ENCODE measurements at places on chromosomes 2 and 18.

- no peak for DNase-seq
These were observed 76.3 kb downstream of the PKP4 start for GRCh38 chr2:158533009-158533408.

DNA sequence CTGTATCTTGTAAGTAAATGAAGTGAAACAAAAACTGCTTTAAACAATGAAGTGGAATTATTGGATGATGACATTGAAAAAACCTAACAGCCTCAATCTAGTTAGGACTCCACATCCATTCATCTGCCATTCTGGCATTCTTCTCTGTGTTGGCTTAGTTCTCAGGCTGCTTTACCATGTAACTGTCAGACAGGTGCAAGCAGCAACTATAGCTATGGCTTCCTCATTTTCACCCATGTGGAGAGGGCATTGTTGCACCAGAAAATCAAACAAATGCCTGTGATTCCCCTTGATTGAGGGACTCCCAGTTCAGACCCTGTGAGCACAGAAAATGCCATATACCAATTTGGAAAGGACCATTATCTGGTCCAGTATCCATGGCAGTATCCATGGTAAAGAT, 129.5 kb upstream of the NYAP2 start:
- no peak for DNase-seq

GRCh38 chr18:9325716-9326115, 8.9 kb upstream of the TWSG1 start:
- DNase-seq, result no peak

DNA sequence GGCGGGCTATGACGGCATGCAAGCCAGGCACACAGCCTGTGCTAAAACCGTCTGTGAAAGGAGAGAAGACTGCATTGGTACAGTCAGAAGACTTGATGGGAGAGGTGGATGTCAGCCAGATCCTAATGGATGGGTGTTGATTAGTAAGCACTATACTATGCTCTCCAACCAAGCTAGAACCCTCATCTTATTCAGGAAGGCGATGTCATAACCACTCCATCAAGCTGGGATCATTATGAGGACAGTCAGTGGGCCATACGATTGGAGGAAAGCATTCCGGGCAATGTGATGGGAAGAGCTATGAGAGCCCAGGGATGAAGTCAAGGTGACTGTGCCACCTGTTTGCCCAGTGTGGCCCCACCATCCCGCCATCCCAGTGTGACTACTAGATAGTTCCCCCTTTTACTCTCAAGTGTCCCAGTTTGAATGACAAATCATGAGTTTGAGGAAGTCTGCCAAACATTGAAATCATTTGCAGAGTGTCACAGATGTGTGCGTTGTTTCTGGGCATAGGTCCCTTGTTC, 66.4 kb downstream of the MRPS9 start:
- no peak for DNase-seq

- DNase-seq, result no peak
These were observed 94.4 kb upstream of the ASAP2 start for GRCh38 chr2:9112079-9112721.

GRCh38 chr2:86038291-86039081, 67.2 kb downstream of the POLR1A start:
- DNase-seq, result peak; percentile 70

GRCh38 chr2:75310876-75311275, 111.6 kb upstream of the TACR1 start:
- DNase-seq, result no peak

GRCh38 chr2:129347486-129348217, 631.8 kb upstream of the RAB6C start:
- DNase-seq, result no peak

- no peak for DNase-seq
These were observed 23.5 kb upstream of the DNMT3A start for GRCh38 chr2:25365241-25365640.

DNA sequence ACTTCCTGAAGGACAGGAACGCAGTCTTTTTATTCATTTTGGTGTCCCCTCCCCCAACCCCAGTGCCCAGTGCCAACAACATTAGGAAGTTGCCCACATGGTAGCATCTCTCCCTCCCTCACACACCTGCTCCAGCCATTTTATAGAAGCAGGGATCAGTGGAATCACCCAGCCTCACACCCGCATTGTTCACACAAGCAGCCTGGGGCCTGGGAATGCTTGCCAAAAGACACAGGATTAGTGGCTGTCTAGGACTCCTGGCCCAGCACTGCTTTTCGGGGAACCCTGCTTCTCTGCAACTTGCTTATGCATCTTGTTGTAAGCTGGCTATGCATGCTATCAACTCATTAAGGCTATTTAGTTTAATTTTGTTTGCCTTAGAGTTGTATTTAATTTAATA, 17.9 kb downstream of the TMEM37 start:
- DNase-seq, result no peak

DNA sequence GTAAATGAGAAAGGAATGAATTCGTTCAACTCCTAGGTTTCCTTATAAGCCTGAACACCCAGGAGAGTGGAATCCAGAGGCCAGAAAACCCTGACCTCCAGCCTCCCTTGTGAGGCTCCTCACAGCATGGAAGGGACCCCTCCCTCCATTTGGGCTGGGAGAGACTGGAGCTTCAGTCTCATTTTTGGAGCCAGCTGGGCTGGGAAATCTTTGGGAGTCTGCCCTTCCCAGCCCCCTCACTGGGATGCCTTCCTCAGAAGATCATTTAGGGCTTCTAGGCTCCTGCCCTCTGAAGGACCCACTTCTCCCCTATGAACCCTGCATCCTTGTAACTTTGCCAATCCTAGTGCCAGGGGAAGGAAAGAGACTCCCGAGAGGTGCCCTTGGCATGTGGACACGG, 346.1 kb downstream of the CYP26B1 start:
- DNase-seq, result no peak

DNA sequence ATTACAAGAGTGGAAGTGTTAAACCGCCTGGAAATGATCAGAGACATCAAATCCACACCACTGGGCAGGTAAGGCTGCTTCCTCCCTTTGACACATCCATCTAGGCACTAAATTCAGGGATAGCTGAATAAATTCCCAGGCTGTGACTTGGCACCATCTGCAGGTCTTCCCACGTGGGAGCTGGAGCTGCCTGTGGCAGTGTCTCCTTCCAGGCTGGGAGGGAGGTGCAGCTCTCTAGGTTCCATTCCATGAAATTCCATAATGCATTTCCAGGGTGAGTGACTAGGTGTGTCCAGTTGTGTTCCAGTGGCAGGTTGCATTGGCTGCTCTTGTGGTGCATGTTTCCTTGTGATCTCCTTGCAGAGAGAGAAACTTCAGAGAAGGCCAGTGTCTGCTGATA, 188.9 kb upstream of the CXCR4 start:
- no peak for DNase-seq

- DNase-seq, result no peak
These were observed 66.6 kb downstream of the TWSG1 start for GRCh38 chr18:9401176-9401575.

- no peak for DNase-seq
These were observed 630 bp upstream of the ZNF512 start for GRCh38 chr2:27582129-27582694.

DNA sequence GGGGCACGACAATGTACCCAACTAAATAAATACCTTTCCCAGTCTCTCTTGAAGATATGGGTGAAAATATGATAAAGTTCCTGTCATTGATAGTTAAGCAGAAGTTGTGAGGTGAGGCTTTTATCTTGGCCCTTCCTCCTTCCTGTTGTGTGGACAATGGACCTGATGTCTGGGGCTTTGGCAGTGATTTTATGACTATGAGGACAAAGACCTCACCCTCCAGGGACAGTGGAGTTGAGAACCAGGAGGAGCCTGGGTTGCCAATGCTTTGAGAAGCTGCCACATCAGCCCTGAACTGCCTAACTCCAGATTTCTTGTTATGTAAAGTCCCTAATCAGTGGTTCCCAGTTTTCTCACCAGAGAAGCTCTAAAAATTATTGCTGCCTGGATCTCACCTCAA, 20.8 kb upstream of the MGAT4A start:
- DNase-seq, result no peak

- DNase-seq, result no peak
These were observed 862.4 kb upstream of the ACVR2A start for GRCh38 chr2:146982393-146982846.

DNA sequence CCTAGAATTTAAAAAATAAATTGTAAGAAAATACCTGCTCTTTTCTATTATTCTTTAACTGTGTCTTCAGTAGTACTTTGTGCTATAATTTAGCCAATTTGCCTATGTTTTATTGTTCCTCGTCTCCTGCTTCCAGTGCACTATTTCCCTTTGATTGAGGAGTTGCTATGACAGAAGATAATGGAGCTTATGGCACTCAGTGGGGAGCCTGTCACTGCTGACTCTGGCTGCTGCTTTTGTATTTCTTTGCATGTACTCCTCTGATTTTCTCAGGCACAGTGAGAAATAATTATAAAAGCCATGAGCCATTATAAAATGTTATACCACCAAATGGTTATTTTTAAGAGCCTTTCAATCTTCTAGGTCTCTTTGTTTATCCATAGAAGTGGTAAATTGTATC, 1310.8 kb upstream of the SLC39A10 start:
- DNase-seq, result no peak

DNA sequence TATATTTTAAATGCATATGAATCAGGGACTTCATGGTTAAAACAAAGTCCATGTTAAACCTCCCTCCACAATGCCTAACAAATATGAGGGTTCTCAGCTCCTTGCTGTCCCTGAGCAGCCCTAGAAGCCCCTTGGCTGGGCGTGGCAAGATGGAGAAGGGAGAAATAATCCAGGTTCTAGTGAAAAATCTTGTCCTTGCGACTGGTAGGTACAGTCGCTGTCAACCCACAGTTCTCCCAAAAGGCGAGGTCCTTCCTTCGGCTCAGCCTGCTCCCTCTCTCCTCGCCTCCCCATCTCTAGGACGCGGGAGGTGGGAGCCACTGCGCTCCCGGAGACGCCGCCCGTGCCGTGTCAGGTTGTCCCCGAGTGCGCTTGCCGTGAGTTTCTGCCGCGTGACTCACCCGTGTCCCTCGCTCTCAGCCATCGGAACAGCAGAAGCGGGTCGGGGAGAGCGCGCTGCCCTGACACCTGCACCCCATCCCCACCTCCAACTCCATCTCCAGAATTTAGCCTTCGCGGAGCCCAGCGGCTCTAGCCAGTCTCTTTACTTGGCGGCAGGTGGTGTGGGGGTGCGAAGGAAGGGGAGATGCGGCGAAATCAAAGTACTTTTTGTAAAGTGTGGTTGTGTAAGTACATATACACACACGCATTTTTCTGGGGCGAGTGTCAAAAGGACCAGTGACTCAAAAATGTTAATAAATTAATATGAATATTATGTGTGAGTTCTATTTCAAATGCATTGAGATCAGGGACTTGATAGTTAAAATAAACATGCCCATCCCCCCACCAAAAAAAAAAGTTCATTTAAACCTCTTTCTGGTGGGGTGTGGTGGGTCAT, 65.1 kb upstream of the TMEM17 start:
- no peak for DNase-seq

DNA sequence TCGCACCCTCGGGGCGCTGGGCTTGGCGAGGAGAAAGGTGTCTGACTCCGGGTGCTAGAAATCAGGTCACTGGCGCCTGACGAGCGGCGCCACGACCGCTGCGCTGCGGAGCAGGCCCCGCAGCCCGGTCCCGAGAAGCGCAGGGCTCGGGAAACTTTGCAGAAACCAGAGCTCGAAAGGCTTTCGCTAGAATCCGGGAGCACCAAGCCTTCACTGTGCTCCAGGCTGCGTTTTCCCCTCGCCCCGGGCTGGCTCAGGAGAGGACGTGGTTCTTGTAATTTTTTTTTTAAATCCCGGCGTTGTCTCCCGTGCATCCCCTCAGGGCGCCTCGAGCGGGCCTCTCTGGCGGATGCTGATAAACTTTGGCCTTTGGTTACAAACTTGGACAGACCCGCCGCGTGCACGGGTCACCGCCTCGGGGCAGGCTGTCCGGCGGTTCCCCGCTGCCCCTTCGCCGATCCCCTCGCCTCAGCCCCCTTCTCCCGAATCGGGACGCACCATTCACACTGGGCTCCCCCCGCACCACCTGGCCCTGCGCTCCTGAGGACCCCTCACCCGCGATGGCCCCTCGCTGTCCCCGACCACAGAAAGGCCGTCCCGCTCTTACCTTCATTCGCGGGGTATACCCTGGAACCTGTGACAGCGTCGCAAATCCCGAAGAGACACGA, 419 bp downstream of the EPHA4 start:
- peak; percentile 29 for DNase-seq

DNA sequence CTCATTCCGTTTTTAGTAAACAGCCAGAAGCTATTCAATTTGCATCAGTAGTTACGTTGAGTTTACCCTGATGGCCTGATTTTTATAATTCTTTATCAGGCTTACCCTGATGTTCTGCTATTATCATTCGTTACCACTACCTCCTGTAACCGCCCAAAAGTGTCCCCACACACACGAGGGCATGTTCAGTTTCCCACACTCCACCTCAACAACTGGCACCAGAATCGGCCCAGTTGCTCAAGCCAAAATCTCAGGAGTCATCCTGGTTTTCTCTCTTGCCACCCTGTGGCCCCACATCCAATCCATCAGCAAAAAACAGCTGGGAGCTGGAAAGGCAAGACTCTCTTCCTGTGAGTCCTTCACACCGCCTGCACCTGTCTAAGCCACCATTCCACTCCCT, 102.9 kb upstream of the RAB6C start:
- DNase-seq, result no peak

DNA sequence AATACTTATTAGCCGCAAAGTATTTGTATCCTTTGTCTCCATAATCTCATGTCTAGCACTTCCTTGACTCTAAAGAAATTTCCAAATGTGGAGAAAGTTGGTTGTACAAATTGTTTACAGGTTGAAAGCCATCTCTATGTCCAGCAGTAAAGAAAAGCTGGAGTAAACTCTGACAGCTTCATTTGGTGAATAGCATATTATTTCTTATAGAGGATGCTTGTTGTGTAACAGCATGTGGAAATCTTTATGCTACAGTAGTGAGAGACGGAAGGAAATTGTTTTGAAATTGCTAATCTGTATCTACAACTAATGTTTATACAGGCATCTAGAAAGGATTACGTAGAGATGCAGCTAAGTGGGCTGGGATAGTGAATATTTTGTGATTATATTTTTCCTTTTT, 78.5 kb downstream of the UGGT1 start:
- no peak for DNase-seq

DNA sequence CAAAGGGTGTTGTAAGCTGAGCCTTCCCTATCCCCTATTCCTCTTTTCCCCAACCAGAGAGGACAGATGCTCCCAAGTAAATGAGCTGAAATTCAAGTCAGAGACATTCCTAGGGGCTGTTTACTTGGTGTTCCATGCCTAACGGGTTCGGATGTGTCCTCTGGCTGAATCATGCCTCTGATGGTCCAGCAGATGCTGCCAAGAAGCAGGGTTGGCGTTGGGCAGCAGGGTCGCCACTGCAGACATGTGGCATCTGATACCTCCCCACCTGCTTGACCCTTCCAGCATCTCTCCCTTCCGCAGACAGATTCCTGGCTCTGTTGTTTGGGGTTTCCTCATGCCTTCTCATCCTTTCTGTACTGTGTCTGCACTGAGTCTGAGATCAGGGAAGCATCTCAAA, 108.3 kb downstream of the HNRNPLL start:
- DNase-seq, result no peak

- DNase-seq, result no peak
These were observed 275.3 kb downstream of the RAD51AP2 start for GRCh38 chr2:17242813-17243485.

- no peak for DNase-seq
These were observed 10.6 kb downstream of the COL5A2 start for GRCh38 chr2:189168856-189169499.

GRCh38 chr2:7377916-7378569, 460.8 kb downstream of the RNF144A start:
- DNase-seq, result no peak

Measured in T-helper 1 cell (primary cell).